ENCODE measurements at places on chromosomes 6 and 20.
A peak's percentile ranks its signal among the peaks of the same experiment; 100 is the strongest.

DNA sequence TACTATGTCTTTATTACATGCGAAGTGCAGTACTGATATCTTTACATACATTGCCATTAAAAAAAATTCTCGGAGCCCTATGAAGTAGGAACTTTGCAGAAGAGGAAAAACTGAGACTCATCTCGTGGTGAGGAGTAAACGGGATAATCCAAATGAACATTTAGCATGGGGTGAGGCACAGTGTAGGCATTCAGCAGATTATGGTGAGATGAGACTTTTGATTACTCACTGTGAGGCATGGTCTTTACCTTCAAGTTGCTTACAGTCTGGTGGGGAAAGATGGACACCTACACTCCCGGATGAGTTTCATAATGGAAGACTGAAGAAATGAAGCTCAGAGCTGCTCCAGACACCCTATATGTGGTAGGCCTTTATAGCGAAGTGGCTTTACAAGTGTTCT is 1.4 kb downstream of the RPRD1B start:
- no peak for DNase-seq

GRCh38 chr20:40913224-40914185 is 115.1 kb upstream of the TOP1 start:
- DNase-seq = no peak

- no peak for DNase-seq
These were observed 42.5 kb downstream of the SLC24A3 start for GRCh38 chr20:19254956-19255355.

GRCh38 chr20:32062776-32063170 is 10.7 kb downstream of the HCK start:
- DNase-seq = no peak

DNA sequence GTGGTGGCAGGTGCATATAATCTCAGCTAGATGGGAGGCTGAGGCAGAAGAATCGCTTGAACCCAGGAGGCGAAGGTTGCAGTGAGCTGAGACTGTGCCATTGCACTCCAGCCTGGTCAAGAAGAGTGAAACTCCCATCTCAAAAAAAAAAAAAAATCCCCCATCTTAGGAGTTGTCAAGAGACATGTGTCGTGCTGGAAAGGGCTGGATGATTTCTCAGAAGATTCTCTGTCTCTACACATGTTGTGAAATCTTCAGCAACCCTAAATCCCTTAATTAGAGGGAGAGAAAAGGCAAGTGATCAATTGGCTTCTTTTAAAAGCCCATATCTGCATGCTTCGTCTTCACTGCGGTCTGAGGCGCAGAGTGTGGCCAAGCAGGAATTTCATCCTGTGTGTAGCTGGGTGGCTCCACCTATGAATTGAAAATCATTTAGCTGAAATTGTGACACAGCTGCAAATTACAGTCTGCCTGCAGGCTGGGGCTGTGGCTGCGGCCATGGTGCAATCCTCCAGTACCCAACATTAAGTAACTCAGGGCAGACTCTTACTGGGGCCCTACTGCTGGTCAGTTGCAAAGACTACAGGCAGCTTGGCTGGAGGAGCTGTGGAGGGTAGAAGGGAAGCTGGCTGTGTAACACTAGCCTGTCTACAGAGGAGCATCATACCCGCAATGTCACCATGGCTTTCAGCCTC is 3.2 kb upstream of the TGM3 start:
- no peak for DNase-seq

DNA sequence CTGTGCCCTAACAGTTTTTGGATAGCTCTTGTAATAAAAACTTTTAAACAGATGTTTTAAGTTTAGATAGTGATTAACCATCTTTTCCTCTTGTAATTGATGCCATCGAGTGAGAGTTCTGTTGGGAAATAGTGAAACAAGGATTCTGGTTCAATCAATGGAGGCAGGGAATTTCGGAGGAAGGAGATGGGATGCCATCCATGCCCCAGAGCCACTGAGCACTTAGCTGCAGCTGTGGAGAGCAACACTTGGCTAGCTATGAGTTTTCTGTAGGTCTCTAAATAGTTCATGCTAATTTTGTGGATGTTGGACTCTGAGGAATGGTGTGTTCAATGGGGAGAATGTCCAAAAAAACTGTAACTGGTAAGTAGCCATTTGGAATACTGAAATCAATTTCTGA is 16.7 kb downstream of the CBFA2T2 start:
- no peak for DNase-seq

DNA sequence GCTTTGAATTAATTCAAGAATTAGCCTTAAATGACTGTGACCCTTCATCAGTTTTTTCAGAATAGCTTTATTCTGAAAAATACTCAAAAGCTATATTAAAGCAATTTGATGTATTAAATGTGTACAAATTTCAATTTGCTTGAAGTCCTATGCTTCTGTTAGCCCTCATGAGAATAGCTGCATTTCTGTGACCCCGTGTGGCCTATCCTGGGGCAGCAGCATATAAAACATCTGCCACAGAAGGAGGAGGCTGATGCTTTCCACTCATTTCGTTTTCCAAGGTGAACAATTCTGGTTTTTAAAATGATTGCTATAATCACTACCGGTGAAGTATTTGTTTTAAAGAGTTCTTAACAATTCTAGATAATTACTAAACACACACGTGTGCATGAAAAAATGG is 360.3 kb downstream of the BTBD9 start:
- DNase-seq = no peak

DNA sequence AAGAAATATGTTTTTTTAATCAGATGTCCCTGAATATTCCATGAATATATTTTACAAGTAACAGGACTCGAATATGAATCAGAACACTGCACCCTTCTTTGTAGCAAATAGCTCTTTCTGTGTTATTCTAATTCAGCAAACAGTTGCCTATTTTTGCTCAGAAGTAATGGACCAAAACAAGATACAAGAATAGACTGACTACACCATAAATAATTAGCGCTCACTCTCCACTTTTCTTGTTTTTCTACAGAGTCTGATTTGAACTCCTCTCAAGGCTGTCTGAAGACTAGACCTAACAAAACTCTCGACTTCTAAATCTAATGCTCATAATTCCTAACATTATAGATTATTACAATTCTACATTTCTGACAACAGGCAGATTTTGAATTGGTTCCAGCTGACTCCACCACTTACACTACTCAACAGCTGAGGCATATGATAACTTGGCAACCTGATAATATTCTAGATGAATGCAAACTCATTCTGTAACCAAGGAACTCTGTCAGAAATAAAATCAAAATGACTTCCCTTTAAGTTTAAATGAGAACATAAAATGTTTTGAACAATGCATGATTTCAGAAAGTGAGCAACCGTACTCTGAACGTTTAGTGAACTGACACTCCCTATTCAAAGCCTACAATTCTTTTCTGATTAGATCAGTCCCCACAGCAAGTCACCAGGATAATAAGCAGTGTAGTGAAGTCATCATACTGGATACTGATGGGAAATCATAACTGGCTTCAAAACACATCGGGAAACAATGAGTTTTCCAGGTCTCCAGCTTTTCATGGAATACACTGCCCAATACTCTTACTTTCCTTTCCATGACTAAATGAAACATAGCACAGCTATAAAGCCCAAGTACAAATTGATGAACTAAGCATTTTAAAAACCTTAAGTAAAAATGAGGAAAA is 114.2 kb upstream of the BEND6 start:
- DNase-seq = no peak

- DNase-seq = no peak
These were observed 34.1 kb upstream of the RPL7L1 start for GRCh38 chr6:42845327-42845694.

GRCh38 chr20:49868964-49869363 is 46.4 kb downstream of the SPATA2 start:
- no peak for DNase-seq

GRCh38 chr6:30691208-30691847 is 544 bp upstream of the NRM start:
- no peak for DNase-seq

- peak; percentile 86 for DNase-seq
These were observed 30.8 kb downstream of the IL20RA start for GRCh38 chr6:137013738-137014602.

DNA sequence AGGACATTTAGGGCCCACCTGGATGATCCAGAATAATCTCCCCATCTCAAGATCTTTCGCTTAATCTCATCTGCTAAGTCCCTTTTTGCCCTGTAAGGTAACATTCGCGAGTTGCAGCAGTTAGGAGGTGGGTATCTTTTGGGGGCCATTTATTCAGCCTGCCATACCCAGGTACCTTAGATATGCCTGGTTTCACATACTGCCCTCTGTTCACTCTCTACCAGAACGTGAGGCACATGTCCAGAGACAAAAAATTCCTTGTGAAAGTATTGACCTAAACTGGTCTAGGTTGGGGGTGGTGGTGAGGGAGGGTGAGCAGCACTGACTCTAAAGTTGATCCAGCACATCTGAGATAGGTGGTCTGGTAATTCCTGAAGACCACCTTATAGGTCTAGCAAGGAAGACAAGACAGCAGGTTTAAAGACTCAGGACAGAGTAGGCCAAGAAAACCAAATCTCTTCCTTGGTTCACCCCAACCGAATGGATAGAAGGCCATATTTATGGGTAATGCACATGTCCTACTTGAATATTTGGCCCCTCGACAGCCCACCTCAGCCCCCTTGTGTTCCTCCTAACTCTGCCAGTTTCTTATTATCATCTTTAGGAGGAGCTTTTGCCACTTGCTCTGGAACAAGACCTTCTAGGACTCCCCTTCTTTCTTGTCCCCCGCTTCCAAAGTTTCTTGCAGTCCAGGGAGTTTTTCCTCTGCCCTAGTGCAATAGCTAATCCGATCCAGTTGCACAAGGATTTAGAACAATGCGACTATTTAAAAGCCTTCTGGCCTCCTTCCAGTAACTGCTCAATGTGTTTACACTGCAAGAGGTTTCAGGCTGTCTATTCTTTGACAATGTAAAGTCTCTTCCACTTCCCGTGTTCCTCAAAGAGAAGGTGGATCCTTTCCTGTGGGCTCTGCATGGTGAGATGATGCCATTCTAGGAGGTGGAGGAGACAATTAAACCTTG is 213.0 kb upstream of the LAMP5 start:
- DNase-seq = no peak

DNA sequence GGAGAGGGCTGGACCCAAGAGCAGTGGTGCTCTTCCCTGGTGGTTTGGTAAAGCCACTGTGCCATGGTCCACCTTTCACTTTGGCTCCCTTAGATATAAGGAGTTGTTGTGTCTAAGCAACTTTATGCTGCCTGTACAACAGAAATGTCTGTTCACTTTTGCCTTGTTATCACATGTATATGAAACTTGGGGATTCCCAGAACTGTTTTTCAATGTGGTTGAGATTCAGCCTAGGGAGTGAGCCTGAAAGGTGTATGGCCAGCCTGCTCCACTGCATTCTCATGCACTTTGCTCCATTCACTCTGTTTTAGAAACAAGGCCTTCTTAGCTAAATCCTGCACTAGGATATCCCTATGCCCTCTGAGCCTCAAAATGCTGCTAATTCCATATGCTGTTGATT is 234.5 kb upstream of the THEMIS start:
- DNase-seq = no peak

- no peak for DNase-seq
These were observed 11.9 kb downstream of the SULF2 start for GRCh38 chr20:47773371-47773786.

DNA sequence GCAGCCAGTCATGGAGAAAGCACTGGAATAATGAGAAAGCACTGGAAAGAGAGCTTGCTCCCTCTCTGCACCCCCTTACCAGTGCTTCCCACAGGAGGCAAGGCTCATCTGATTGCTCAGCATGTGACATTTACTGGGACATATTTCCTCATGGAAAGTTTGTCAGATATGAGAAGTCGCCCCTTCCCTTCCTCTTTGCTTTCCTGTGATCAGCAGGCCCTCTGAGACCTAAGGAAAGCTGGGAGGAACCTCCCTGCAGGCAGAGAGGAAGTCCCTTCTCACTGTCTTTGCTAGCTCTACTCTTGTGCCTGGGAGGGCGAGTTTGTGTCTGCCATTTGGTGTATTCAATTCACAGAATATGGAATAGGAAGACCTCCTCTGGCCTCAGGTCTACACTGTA is 283.8 kb downstream of the ALDH8A1 start:
- DNase-seq = no peak

- DNase-seq = no peak
These were observed 4.6 kb upstream of the PREX1 start for GRCh38 chr20:48832405-48832730.

GRCh38 chr20:36645998-36646397 is at the start of gene SLA2:
SLA2 (minus strand) TSS chr20:36646196; CDS start chr20:36641335, 4,861 bp downstream.
- no peak for DNase-seq

- no peak for DNase-seq
These were observed at the start of gene TNXB for GRCh38 chr6:32109114-32109764. TNXB (minus strand) TSS chr6:32109338; CDS start chr6:32098198, 11,140 bp downstream.

- no peak for DNase-seq
These were observed 32.0 kb upstream of the TMEM217 start for GRCh38 chr6:37289931-37290330.

GRCh38 chr20:6081236-6081635 is 27.4 kb upstream of the LRRN4 start:
- no peak for DNase-seq

- DNase-seq = no peak
These were observed 386.6 kb upstream of the ARID1B start for GRCh38 chr6:156390621-156391020.

GRCh38 chr6:29496961-29497360 is 9.2 kb upstream of the MAS1L start:
- no peak for DNase-seq

DNA sequence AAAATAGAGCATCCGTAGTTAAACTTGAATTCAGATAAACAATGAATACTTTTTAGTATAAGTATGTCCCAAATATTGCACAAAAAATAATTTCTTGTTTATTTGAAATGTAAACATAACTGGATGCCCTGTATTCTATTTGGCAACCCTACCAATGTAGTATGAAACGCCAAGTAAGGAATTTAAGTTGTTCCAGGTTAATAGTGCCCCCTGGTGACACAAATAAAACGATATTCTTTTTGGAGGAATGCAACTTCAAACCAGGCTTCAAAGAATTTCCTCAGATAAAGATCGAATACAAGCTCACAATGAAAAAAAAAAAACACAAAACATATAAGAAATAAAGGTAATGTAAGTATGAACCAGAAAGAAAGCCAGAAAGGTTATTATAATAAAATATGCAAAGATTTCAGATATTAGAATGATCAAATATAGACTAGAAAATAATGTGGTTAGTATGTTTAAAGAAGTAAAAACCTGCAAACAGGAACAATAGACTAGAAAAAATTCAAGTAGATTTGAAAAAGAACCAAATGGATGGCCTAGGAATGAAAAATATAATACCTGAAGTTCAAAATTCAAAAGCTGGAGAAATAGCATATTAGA is 18.4 kb upstream of the AKAP7 start:
- DNase-seq = peak; percentile 9

DNA sequence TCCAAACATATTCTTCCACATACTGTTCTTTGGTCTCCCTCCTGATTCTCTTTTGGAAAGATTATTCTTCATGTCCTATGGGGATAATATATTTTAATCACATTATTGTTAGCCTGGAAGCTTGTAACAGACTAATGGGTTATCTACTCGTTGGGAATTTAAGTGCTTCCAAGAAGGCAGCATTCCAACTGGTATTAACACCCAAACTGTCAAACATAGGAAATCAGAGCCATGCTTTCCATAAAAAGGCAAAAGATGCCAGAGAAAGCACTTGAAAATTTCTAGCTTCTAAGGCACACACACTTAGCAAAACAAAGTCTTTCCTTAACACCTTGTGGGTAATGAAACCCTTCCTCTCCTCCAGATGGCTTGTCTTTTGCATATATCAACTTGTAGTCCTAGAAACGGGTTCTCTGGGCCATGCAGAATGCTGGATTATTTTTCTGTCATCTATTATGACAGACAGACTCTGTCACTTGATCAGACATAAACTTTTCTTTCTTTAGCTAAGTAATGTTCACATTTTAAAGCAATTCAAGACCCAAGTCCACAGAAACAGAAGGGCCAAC is 41.5 kb downstream of the B4GALT5 start:
- DNase-seq = no peak
